ENCODE measurements at places on chromosomes 2 and 18.

GRCh38 chr2:146370826-146371225 lies 1474.0 kb upstream of the ACVR2A start:
- DNase-seq, result no peak

DNA sequence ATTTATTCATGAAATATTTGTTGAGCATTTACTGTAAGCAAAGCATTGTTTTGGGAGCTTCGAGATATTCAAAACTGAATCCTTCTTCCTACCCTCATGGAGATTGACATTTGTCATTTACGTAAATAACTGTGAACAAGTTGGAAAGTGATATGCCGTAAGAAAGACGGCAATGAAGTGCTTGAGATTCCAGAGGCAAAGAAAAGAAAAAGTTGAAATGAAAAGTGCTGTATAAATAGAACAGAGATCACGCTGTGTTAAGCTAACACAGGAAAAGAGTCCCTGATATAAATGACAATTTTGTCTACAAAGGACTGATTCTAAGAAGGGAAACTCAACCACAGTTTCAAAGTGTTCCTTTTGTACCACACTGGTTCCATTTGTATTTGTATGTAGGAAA lies 1.8 kb downstream of the CHRNA1 start:
- no peak for DNase-seq

DNA sequence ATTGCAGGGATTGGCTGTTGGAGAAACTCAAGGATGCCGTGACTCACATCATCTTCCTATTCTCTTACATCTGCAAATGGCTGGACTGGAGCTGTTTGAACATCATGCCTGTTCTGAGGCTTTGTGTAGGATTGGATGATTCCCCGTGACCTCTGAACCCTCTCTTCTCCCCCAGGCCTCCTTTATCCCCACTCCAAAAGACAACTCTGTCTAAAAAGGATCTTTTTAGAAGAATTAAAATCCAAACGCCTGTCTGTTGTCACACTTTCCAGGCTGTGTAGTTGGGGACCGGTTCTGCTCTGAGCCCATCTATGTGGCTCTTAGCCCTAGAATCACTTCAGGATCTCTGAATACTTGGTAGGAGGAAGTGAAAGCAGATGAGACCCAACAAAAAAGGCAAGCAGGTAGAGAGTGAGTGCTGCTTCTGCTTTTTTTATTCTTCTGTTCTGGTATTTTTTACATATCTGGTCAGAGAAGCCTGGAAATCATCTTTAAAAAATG lies 565 bp downstream of the SP140 start:
- DNase-seq, result peak; percentile 66

- no peak for DNase-seq
Measured at GRCh38 chr2:5367321-5367720, 324.9 kb upstream of the SOX11 start.

DNA sequence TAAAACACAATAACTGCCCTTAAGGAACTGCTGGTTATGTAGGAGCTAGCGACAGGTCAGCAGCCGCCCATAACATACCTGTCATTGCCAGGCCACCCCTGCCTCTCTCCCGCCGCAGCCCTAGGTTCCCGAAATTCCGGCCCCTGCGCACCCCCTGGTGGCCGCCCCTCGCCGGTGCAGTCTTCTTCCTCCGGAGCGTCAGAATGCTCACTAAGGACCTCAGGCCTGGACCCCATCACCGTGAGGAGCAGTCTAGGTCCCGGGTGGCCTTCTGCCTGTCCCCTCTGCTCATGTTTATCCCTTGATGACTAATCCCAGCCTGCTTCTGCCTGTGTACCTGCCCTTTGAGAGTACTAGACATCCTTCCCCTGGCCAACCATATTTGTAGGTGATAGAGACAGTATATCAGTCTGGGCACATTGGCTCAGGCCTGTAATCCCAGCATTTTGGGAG lies 115.7 kb upstream of the SLC1A4 start:
- DNase-seq, result peak; percentile 83

DNA sequence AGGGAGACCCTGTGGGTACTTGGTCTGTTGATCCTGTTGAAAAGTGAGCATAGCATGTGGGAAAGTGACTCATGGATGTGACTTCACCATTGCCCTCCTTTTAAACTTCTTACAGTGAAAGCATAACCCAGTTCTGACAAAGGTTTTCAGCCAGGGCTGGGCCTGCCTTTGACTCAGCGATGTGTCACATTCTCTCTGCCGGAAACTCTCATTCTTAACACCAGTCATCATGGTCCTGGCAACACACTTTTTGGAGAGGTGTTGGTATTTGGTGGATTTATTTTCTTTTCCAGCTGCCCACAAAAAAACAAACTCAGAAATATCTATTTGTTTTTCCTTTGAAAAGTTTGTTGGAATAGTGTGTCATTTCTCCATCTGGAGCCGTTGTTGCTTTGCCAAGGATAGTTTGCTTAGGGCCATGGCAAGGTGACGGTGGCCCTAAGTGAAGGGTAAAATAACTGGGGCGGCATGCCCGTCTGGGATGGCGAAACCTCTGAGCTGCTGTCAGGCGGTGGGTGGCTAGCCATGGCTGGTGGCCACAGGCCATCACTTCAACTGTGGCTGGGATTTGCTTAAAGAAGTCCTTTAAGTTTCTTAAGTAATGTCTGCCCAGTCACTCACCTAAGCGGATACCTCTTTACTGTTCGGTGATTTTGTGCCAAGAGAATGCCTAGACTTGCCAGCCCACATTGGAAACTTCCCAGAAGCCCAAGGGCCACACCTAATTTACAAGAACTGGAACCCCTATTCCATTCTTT lies 123.3 kb downstream of the LTBP1 start:
- DNase-seq, result no peak

GRCh38 chr2:143640826-143641225 lies 511.6 kb downstream of the ARHGAP15 start:
- no peak for DNase-seq

- no peak for DNase-seq
Measured at GRCh38 chr18:79353267-79353666, 42.5 kb upstream of the NFATC1 start.

DNA sequence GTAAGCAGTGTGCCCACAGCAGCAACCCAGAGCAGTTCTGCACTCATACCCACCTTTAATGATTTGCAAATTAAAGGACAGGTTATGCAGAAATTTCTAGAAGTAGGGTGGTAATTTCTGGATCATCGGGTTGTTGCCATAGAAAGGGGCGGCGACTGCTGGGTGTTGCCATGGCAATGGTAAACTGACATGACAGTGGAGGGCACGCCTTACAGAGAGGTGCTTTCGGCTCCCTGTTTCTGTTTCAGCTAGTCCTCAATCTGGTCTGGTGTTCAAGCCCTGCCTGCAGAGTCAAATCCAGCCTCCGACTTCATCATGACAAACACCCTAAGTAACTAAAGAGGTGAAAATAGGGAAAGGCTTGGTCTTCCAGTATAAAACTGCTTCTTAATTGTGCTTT lies 667.7 kb downstream of the SOCS6 start:
- DNase-seq, result no peak

DNA sequence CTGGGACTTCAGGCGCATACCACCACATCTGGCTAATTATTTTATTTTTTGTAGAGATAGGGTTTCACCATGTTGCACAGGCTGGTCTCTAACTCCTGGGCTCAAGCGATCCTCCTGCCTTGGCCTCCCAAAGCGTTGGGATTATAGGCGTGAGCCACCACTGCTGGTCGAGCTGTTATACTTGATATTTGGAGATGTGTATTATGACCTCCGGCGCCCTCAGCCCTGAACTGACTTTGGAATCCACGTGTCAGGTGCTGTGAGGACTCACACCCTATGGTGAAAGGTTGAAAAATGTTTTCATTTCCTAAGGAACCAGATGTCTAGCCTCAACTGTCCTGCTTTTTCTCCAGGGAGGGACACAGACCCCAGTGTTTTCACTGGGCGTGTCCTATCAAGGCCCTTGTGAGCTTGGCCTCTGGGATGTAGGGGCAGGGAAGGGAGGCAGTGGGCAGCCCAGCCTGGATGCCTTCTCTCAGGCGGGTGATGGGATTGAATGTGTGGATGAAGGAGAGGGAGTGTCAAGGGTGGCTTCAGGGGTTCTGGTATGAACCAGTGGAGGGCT lies 56.4 kb upstream of the HAAO start:
- DNase-seq, result no peak

GRCh38 chr18:45792506-45793263 lies 32.8 kb upstream of the SIGLEC15 start:
- no peak for DNase-seq

- DNase-seq, result no peak
Measured at GRCh38 chr2:111111101-111111755, 9.5 kb upstream of the BCL2L11 start.

- no peak for DNase-seq
Measured at GRCh38 chr2:45258311-45258710, 249.1 kb upstream of the SIX2 start.

GRCh38 chr18:29594493-29594892 lies 1417.6 kb upstream of the CDH2 start:
- DNase-seq, result no peak

- no peak for DNase-seq
Measured at GRCh38 chr18:64372850-64373249, 224.0 kb upstream of the LINC00305 start.

DNA sequence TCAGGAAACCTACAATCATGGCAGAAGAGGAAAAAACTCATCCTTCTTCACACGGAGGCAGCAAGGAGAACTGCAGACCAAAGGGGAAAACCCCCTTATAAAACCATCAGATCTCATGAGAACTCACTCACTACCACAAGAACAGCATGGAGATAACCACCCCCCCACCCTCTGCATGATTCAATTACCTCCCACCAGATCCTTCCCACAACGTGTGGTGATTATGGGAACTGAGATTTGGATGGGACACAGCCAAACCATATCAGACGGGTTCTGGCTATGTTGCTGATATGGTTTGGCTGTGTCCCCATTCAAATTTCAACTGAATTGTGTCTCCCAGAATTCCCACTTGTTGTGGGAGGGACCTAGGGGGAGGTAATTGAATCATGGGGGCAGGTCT lies 28.7 kb upstream of the CCDC150 start:
- DNase-seq, result no peak

- no peak for DNase-seq
Measured at GRCh38 chr2:158205215-158205614, 103.5 kb downstream of the UPP2 start.

GRCh38 chr2:23595601-23596251 lies 210.7 kb downstream of the KLHL29 start:
- no peak for DNase-seq

DNA sequence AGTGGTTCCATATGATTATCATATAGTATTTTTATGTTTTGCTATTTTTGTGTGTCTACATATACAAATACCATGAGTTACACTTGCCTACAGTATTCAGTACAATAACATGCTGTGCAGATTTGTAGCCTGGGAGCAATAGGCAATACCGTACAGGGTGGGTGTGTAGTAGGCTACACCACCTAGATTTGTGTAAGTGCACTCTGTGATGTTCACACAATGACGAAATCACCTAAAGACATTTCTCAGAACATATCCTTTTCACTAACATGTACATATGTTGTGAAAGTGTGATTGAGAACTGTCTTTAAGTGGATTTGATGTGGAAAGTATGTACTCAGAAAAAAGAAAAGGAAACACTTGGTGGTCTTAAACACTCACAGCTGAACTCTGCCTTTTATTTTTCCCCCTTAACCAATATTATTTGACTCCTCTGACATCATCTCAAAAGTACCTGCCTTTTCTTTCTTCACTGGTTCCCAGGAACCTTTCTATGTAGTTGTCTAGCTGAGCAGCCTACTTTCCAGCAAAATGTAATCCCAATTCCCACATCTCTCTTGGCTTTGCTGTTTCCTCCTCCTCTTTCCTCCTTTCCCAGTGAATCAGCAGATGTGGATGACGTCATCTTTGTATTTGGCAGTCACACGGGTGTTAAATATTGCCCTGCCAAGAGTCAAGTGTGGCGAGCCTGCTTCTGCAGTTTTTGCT lies 47.7 kb downstream of the OSBPL6 start:
- no peak for DNase-seq

DNA sequence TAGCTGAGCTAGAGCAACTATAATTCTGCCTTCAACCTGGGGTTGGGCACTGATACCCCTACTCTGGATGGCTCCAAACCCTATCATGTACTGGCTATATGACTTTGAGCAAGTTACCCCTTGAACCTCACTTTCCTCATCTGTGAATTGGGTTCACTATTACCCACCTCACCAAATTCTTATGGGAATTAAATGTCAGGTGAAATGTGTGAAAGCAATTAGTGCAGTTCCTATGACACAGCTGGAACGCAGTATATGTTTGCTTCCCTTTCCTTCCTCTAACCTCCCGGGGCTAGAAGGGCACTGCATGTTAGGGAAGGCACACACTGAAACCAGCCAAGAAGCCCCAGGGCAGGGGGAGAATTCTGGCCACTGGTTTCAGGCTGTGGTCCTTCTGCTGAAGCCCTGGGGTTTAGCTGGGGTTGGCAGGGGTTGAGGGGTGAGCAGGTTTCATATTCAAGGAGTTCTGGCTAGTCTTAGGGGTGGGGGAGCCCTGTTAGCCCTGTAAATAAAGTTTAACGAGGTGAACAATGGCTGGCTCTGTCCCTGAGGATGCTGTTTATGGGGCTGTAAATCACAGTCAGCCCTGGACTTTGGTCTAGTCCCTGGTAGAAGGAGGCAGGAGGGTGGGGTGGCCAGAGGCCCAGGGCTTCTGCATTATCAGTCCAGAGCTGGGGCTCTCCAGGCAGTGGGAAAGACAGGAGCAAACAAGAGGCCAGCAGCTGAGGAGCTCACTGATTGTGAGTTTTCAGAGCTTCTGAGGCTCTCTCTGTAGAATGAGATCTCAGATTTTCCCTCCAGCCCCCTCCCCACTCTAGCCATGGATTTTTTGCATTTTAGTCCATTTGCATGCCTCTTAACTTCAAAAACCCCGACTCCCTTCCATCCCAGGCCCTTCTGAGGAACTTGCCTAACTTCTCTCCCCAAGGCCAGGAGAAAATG lies 8.0 kb downstream of the PKDCC start:
- no peak for DNase-seq

DNA sequence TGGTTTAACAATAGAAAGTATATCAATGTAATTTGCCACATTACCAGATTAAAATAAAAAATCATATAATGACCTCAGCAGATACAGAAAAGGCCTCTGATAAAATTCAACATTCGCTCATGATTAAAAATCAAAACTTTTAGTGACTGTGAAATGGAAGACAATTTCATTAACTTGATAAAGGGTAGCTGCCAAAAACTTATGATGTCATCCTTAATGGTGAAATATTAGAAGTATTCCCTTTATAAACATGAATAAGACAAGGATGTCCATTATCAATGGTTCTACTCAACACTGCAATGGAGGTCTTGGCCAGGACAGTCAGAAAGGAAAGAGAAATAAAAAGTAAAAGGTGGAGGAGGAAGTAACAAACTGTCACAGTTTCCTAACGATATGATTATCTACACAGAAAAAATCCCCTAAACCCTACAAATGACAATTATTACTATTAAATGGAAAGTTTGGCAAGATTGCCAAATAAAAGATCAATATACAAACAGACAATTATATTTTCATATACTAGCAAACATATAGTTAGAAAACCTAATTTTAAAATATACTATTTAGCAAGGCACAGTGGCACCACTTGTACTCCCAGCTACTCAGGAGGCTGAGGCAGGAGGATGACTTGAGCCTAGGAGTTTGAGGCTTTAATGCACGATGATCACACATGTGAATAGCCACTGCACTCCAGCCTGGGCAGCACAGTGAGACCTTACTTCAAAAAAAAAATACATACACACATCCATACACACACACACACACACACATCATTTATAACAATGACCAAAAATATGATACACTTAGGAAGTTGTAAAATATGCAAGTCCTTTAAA lies 12.8 kb downstream of the METTL8 start:
- DNase-seq, result peak; percentile 24

GRCh38 chr2:146661473-146662096 lies 1183.2 kb upstream of the ACVR2A start:
- no peak for DNase-seq

- no peak for DNase-seq
Measured at GRCh38 chr2:182300608-182301007, 126.2 kb downstream of the PDE1A start.

GRCh38 chr18:39647627-39648534 lies 2082.3 kb upstream of the CELF4 start:
- no peak for DNase-seq
